ENCODE measurements at places on chromosomes 11 and 22.

DNA sequence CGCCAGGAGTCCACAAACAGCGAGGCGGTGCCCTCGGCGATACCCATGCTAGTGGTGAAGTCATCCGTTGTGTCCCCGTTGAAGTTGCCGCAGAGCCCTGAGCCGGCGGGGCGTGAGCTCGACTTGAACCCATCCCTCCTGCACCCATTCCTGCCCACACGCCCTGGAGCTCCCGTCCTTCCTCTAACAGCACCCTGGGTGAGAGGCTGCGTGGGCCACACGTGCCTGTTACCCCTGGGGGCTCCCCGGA is 8.3 kb downstream of the MUC6 start:
- no peak for DNase-seq

DNA sequence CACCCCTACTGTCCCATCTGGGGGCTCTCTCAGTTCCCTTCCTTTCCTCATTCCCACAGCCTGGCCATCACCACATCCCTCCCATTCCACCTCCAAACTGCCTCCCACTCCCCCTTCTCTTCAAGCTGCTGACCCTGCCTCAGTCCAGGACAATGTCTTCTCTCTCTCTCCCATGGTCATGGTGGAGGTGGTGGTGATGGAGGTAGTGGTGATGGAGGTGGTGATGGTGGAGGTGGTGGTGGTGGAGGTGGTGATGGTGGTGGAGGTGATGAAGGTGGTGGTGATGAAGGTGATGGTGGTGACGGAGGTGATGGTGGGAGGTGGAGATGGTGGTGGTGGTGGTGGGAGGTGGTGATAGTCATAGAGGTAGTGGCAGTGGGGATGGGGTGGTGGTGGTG is 87.0 kb downstream of the MPPED1 start:
- DNase-seq: no peak

DNA sequence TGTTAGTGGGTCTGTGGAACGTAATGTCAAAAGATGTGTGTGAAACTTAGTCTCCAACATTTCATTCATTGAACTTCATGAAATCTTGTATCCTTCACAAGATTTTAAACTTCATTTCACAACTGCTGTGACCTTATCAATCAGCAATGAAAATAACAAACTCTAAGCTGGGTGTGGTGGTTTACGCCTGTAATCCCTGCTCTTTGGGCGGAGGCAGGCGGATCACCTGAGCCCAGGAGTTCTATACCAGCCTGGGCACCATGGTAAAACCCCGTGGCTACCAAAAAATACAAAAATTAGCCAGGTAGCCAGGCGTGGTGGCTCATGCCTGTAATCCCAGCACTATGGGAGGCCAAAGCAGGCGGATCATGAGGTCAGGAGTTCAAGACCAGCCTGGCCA is 5.1 kb downstream of the CHKA start:
- DNase-seq: no peak

DNA sequence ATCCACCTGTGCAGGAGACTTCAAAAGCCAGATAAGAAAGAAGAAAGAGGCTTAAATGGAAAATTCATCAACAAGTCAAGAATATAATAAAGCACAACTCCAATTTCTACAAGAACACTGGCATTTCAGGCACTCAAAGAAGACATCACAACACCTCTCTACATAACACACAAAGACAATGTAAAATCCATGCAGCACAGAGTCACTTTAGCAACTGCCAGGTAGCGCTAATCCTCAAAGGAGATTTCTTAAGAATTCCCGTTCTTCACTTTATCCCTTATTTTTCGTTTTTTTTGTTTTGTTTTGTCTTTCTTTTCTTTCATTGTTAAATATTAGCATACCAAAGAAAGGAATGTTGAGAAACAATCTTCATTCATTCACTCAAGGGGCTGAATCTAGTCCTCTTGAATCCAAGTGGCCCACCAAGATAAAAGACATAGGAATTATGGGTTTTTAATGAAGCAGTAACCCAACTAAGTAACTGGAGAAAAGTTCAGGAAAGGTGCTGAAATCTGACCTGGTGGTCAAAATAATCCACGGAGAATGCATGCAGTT is 95.0 kb downstream of the CADM1 start:
- DNase-seq: peak; percentile 85

DNA sequence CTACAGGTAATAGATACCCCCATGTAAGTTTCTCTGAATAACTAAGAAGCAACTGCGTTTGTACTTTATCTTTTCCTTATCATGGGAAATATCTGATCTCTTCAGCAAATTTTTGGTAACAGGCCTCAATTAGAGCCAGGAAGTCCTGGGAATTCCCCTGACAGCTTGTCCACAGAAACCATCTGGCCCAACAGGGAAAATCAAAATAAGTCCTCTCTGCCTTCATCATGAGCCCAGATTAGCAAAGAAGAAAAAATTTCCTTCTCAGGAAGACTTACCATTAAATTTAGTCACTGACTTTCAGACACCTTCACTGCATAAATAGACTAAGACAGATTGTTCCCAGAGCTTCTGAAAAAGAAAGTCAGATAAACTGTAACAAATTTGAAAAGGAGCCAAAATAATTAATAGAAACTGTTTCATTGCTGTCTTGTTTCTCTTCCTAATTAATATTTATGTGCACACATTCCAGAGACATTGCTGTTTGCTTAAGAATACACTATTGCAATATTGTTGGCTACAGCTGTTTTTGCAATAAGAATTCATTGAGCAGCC is 278.1 kb upstream of the FAT3 start:
- no peak for DNase-seq

- DNase-seq: no peak
These were observed 197.1 kb downstream of the CTTN start for GRCh38 chr11:70595452-70595851.

GRCh38 chr22:37591823-37592404 is 12.0 kb upstream of the LGALS2 start:
- DNase-seq: no peak

- DNase-seq: no peak
These were observed 153.2 kb downstream of the CTTN start for GRCh38 chr11:70551351-70552166.

DNA sequence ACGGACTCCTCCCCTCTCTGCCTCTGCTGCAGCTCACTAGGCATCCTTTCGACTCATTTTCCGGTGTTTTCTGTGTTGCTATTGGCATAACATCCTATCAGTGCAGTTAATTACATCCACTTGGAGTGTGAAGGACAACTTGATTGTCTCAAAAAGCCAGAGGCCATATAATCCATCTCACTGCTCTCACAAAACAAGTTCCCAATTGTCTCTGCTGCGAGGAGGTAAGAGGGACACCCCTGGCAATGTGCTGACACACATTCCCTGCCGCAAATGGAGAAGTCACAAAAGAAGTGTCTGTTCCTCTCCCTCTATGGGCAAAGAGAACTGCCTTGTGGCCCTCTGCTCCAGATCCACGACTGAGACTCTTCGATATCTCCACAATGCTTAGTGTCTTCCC is 618.4 kb downstream of the OPCML start:
- no peak for DNase-seq

GRCh38 chr11:116605543-116606459 is 167.0 kb downstream of the BUD13 start:
- DNase-seq: peak; percentile 82

DNA sequence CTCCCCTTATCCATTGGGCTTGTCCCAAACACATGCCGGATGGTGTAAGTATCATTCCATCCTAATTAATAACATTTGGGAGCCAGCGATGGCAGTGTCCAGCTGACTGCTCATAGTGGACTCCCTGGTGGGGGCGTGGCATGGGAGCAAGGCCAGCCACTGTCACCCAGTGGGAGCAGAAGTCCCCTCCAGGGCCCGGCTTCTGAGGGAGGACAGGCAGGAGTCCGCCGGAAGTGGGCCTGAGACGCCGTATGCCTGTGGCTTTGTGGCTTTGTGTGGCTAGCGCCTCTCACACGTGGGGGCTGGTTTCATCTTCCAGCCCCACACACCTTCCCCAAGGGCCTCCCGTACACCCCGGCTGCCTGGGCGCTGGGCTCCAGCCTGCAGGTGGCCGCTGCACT is 124.5 kb downstream of the KCNQ1 start:
- DNase-seq: no peak

- no peak for DNase-seq
These were observed 6.1 kb upstream of the CD82 start for GRCh38 chr11:44559207-44559939.

- no peak for DNase-seq
These were observed 360.5 kb downstream of the BUD13 start for GRCh38 chr11:116412118-116412889.

GRCh38 chr11:71075871-71076420 is 176.4 kb downstream of the SHANK2 start:
- no peak for DNase-seq

DNA sequence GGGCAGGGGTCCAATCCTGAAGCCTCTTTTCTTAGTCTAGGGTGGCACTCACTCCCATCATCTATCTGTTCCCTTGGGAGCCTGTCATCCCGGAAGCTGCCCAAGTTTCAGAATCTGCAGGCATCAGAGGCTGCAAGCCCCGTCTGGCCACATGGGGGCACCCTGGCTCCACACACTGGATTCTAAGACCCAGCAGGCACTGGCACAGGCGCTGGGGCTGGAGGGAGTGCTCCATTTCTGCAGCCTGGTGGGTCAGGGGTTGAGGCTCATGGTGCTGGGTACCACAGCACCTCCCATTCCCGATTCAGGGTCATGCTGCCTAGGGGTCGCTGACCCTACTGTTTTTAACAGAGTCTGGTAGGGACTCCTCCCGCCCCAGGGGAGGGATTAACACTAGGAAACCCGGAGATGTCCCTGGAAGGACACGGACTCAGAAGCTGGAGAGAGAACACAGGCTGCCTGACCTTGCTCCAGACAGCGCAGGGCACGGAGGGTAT is 243.9 kb upstream of the SYN3 start:
- peak; percentile 43 for DNase-seq

GRCh38 chr22:37561212-37562048 is 1.1 kb downstream of the CDC42EP1 start:
- DNase-seq: peak; percentile 83

GRCh38 chr11:76104285-76104684 is 102.0 kb downstream of the WNT11 start:
- DNase-seq: no peak

DNA sequence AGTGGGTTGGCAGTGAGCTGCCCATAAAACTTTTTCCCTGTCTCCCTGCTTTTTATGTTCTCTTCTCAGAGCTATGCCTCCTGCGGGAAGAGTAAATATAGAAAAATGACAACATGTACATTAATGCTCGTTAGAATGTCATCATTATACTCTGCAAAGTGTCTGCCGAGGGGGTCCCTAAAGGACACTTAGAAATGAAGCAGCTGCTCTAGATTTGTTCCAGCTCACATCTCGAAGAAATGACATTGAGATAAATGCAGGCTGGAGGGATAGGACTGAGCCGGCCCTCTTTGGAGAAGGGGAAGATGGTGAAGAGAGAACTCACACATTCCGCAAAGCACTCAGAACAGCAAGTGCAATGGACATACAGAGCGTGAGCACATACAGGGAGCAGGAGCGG is 240.0 kb downstream of the NXPE2 start:
- DNase-seq: no peak

- no peak for DNase-seq
These were observed 228.8 kb downstream of the BUD13 start for GRCh38 chr11:116543911-116544475.

DNA sequence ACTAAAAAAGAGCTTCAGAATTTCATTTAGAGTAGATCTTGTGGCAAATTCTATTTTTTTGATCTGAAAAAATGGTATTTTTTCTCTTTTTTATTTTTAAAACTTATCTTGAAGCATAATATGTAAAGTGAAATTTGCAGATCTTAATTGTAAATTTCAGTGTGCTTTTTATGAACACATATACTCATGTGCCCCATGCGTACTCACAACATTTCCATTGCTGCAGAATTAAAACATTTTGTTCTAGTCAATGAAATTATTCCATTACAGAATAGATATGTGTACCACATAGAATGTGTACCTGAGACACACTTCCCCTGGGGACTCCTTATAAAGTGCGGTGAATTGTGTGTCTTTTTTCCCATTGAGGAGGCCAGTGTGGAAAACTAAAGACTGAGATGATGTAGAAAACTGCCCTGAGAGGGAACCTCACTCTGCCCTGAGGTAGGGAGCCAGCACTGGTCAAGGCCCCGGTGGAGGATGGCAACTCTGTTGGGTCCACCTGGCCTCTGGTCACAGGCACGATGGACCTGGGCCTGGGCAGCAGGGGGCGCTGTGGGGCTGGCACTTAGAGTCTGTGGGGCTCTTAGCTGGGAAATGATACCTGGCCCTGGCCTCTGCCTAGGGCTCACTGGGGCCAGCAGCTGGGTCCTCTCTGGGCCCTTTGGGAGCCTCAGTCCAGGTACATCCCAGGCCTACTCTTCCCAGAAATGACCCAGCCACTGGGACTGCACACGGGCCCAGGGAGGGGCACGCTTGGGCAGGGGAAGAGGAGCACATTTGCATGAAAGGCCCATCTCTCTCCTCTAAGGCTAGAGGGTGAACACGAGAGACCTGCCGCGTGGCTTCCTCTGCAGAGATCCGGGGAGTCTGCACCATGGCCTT is 77.9 kb upstream of the TOP3B start:
- peak; percentile 22 for DNase-seq

All from HAP-1 (cell line).